Activated T-helper 1 cell treated with Interleukin-2 at 50 U/mL for 16 hours (primary cell): ENCODE measurements at places on chromosomes 12 and 14.
A peak's percentile ranks its signal among the peaks of the same experiment; 100 is the strongest.

DNA sequence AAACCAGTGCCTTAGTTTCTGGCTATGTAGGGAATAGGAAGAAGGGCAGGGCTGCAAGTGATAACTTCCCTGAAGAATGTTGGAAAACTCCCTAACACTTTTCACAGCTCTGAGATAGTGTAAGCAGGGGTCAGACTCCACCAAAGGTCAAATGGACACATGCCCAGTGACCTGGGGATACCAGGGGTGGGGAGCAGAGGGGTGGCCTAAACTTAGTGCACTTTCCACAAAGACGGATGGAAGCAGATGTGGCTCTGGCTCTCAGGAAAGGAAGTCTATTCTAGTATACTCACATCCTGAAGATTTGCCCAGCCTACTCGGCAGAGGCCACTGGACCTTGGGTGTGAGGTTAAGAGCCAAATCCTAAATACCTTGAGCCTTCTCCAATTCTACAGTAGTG, 285.8 kb downstream of the NUAK1 start:
- no peak for DNase-seq

- DNase-seq: no peak
These were observed 117.7 kb upstream of the C14orf180 start for GRCh38 chr14:104461676-104462449.

GRCh38 chr12:32519047-32519446, 119.7 kb downstream of the FGD4 start:
- no peak for DNase-seq

DNA sequence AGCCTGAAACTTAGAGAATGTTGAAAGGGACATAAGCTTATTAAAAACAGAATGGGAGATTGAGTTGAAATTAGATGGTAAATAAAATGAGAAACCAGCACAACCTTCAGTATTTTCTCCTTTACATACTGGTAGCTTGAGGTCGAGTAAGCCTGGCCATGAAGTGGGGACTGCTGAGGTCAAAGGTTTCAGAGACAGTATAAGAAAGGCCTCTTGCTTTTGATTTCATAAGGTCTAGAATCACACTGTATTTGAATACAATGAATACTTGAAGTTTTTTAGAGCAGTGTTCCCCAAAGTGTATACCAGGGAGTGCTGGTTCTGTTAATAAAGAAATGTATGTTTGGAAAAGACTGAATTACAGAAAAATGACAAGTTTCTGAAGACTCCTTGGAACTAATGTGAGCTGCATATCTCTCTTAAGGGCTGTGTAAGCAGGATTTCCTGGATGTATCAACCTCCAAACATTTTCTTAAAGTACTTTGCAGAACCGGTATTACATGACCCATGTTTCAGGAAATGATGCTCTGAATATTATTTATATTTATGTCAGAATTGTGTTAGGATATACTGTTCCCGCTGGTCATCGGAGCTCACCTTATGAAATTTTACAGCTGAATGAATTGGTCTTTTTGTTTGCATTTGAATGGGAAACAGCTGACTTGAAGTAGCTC, 85.0 kb downstream of the AKAP6 start:
- no peak for DNase-seq

- DNase-seq: no peak
These were observed 785 bp upstream of the FAM181A start for GRCh38 chr14:93926245-93926872.

DNA sequence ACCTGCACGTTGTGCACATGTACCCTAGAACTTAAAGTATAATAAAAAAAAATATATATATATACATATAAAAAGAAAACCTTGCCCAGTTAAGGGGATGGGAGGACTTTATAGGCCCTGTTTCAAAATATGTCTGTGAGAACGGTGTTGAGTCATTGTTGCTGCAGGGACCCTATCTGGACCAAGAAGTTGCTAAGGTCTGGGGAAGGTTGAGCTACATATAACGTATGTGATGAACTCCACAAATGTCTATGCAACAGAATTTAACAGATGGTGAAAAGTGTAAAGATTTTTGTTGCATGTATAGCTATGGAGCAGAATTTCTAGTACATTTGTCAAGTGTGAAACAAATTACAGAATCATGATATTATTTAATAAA, 59.7 kb downstream of the TBC1D30 start:
- DNase-seq: no peak

DNA sequence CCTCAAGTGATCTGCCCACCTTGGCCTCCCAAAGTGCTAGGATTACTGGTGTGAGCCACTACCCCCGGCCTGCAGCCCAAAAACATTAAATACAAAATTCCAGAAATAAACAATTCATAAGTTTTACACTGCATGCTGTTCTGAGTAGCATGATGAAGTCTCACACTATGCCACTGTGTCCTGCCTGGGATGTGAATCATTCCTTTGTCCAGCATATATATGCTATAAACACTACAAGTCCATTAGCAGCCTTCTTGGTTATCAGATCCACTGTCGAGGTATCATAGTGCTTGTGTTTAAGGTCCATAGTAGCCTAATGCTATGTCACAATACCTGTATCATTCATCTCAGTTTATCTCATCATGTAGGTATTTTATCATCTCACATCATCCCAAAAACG, 15.9 kb downstream of the INTS13 start:
- DNase-seq: no peak

DNA sequence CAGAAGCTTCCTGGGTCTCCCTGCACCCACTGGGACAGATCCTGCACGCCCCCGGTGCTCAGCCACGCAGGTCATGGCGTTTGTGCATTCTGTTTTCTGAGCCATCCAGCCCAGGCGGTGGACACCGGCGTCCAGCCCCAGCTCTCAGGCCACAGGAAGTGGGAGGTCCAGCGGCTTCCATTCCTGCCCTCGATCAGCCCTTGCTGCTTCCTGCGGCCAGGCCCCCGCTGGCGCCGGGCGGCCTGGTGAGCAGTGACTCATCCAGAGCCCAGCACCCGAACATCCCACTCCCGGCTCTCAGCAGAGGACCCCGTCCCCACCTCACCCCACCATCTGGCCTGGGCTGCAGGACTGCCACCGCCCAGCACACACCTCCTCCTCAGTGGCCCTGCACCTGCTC, 18.0 kb upstream of the NUDT14 start:
- DNase-seq: no peak

DNA sequence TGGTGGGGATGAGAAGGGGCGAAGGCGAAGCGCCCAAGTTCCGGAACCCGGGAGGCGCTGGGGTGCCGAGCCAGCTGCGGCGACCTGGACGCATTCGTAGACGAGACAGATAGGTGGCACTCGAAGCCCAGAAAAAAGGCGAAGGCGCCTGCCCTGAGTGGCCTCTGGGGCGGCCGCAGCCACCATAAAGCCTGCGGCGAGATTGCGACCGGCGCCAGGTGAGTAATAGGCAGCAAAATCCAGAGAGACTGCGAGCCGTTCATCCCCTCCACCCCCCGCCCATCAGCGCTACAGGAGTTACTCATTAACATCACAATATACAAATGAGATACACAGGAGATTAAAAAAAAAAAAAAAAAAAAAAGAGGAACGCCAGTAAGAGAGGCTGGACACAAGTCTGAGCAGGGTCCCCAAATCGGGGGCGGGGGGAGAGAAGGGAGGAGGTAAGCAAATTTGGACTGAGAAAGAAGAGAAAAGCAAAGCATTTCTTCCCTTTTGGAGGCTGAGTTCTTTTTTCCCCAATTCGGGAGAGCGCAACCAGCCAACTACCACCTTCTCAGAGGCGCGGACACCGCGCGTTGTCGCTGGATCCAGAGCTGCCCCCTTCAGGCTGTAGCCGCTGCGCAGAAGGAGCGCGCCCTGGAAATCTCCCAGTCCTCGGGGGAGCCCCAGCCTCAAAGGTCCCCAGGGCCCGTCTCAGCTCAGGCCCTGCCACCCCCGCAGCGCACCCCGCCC, 15.7 kb downstream of the TBX3 start:
- no peak for DNase-seq

- no peak for DNase-seq
These were observed 80.3 kb downstream of the ESRRB start for GRCh38 chr14:76456200-76456599.

GRCh38 chr14:105944632-105945610, 418.5 kb downstream of the TMEM121 start:
- peak; percentile 60 for DNase-seq

DNA sequence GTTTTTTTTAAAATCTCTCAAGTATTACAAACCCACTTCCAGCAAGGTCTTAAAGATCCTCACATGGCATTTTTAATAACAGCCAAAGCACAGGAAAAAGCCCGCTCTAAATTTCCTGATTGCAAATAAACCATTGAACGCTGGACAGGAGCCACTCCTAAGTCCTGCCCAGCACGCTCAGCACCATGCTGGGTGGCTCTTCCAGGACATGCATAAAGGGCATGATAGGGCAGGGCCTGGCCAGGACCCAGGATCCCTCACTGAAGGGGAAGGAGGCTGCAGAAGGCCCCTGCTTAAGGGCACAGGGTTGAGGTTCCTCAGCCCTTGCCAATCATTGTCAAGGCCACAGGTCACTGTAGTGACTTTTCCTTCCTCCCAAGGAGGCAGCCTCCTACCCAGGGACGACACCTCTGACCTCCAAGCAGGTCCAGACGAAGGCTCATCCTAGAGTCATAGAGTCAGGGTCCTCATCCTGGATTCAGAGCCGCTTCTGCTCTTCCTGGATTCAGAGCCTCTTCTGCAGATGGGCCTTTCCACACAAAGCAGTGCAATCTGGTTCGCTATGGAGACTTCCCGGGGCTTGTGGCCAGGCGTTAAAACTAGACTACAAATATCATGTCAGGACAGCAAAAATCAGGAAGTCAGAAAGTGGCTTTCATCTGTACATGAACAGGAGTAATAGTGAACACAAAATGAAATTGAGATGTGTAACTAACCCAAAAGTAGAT, 123.8 kb downstream of the GCH1 start:
- DNase-seq: no peak

DNA sequence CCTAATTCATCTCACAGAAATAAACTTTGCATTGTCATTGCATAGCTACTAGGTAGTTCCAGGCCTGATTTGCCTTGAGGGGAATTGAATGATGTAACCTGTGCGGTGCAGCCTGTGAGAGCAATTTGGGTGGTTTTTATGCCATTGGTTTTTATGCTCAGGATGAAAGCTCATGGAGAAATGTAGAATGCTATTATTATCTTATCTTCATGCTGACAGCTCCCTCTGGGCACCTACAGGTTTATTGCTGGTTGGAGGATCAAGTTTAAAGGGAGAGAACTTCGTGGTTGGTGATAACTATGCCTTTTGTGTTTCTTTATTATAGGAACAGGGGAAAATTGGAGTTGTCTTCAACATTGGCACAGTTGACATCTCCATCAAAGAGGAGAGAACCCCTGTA, 547.9 kb downstream of the DIO2 start:
- DNase-seq: no peak

DNA sequence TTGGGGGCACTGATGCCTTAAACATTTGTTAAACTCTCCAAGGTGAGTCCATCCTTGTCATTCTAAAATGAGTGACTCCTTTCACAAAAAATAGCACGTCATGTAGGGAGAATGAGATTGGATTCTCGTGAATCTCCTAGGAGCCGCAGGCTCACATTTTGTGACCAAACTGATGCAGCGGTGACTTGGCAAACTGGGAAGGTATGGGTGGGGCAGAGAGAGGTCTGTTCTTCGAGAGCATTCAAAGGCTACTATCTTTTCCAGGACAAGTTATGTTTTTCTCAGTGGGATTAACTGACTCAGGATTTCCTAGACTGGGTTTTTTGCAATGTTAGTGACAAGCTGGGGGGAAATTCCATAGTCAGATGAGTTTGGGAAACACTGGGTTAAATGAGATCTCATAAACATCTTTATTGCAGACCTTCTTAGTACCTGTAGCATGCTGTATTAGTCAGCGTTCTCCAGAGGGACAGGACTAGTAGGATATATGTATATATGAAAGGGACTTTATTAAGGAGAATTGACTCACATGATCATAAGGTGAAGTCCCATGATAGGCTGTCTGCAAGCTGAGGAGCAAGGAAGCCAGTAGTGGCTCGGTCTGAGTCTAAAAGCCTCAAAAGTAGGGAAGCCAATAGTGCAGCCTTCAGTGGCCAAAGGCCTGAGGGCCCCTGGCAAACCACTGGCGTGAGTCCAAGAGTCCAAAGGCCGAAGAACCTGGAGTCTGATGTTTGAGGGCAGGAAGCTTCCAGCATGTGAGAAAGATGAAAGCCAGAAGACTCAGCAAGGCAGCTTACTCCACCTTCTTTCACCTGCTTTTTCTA, 61.0 kb downstream of the FOXN4 start:
- DNase-seq: no peak

GRCh38 chr14:66514213-66514612, 6.3 kb downstream of the GPHN start:
- DNase-seq: no peak

DNA sequence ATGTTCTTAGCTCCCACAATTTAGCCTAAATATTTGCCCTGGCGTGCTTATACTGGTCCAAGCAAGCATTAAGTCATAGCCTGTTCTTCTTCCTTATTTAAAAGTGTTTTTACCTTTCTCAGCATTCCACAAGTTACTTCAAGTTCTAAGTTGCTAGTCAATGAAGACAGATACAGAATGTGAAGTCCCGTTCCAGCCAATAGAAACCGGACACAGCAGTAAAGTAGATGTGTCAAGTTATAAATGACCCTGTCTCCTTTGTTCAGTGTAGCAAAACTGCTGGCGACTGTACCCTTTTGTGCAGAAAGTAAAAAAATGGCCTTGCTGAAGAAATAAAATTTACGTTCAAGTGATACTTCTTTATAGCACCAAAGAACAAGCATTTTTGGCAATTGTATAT, 3.9 kb downstream of the SNAPC1 start:
- DNase-seq: no peak

DNA sequence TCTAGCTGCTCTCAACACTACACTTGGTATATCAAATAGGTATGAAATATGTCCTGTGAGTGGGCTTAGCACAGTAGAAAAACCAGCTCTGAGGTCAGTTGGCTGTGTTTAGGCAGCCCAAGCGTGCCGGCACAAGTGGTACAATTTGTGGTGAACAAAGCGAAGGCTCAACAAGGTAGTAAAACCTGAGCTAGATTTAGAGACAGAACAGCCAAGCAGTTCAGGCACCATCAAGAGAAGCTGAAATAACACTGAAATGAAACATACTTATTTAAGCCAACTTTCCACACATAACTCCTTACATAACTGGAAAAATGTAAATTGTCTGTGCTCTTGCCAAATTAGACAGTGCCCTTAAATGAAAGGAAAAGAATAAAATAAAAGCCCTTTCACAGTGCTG, 596.8 kb upstream of the FBXO33 start:
- no peak for DNase-seq

DNA sequence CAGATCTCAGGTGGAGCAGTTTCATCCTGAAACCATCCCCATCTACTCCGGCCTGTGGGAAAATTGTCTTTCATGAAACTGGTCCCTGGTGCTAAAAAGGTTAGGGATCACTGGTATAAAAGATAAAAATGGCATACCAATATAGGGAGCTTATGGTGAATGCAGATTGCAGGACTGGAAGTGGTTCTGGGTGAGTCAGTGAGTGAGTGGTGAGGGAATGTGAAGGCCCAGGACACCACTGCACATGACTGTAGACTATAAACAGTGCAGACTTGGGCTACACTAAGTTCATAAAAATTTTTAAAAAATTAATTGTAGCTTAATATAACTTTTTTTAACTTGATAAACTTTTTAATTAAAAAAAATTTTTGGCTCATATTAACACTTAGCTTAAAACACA, 67.0 kb upstream of the RD3L start:
- DNase-seq: no peak

GRCh38 chr14:103628684-103629502, at the start of gene KLC1:
TSS of gene KLC1 (plus strand) at chr14:103629211. CDS start at chr14:103654565, 25,354 bp downstream.
- DNase-seq: peak; percentile 76

- DNase-seq: peak; percentile 7
These were observed 413 bp upstream of the TUBA1C start for GRCh38 chr12:49264466-49264872.
